ENCODE measurements at places on chromosomes 4 and X. TPM values are rescaled to one million over a fixed set of nuclear protein-coding genes. Genes with fewer than 3 reads are reported as not detected.

The KLHL5 gene
- total RNA-seq = 59.4 TPM

The FAM47C gene
- not detected for total RNA-seq

The AVPR2 gene
- total RNA-seq = not detected

The KCND1 gene
- total RNA-seq = 0.77 TPM

The LIAS gene
- 9.5 TPM for total RNA-seq

The TCEAL5 gene
- total RNA-seq = not detected

The PRR32 gene
- total RNA-seq = not detected

All from A549 treated with RU486 at 1 μM for 4 hours (cell line).